ENCODE measurements at places on chromosomes 16 and 17.
A peak's percentile ranks its signal among the peaks of the same experiment; 100 is the strongest.

DNA sequence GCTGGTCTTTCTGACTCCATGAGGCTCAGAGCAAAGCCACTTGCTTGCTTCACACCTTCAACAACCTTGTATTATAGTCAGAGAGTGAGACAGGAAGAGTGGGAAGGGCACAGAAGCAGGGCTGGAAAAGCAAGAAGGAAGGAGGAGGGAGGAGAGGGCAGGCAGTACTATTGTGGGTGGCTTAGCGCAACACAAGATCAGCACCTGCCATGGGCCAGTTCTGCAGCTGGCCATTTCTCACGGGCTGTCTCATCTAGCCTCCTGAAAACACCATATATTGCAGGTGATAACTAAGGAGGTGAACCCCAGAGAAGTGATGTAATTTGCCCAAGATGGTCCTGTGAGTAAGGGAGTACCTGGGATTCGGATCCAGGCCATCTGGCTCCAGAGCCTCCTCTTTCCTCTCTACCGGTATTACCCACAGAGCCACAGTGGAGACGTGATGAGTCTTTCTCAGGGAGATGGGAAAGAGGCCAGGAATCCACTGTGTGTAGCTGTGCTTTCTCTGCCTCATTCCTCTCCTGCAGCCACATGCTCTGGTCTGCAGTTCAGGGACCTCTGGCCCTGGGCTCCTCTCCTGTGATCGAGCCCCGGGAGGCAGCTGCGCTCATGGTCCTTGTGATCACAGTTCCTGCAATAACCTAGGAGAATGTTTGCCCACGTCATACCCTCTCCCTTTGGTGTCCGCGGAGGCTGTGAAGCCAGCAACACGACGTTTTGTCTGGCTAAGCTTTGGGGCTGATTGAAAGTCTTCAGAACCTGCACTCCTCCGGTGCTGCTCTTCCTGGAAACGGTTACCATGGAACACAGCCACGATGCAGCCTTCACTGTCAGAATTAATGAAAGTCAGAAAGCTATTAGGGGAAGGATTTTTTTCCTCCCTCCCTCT, 178.1 kb upstream of the CCL2 start:
- DNase-seq: peak; percentile 30

DNA sequence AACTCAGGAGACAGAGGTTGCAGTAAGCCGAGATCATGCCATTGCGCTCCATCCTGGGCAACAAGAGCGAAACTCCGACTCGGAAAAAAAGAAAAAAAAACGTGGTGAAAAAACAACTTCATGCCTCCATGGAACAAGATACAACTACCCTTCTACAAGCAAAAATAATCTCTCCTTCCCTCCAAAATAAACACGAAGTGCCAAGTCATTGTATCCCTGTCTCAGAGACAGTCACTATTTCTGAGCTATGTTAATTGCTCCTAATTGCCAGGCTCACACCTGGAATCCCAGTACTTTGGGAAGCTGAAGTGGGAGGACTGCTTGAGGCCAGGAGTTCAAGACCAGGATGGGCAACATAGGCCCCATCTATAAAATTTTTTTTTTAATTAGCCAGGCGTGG, 19.0 kb upstream of the SLC16A5 start:
- no peak for DNase-seq

- no peak for DNase-seq
These were observed 50.9 kb downstream of the CYB561 start for GRCh38 chr17:63395075-63395805.

DNA sequence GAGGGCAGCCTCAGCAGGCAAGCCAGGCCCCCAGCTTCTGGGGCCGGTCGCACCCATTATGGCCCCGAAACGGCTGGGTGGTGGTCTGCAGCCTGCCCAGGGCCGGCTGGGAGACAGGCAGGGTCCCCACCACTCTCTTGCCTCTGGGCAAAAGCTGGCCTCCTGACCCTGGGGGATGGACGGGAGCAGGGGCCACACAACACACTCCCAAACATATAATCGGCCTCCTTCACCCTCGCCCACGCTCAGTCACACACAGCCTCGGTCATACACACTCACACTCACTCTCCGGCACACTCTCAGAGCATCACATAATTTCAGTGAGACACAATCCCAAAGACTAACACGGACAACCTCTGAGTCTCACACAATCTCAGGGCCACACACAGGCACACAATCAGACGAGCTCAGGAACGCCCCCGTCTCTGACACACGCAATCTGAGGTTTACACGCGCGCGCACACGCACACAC, 589 bp downstream of the PEMT start:
- no peak for DNase-seq

DNA sequence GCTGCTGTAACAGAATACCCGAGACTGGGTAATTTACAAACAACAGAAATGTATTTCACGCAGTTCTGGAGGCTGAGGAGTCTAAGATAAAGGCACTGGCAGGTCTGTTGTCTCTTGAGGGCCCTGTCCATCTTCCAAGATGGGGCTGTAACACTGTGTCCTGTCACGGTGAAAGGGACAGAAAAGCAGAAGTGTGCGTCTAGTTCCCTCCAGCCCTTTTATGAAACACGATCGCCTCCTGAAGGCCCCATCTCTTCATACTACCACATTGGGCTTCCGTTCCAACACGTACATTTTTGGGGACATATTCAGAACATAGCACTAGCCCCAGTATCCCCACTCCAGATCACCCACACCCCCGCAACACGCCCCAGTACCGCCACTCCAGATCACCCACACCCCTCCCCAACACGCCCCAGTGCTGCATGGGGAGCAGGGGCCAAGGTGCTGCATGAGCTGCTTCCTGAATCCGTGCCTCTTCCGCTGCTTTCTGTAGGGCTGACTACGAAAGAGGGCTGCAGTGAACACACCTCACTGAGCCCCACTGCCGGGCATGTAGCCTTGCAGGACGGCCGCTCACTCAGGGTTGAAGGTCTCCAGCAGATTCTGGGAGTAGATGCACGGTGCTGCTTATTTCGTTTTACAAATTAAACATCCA, 91.9 kb downstream of the RPTOR start:
- no peak for DNase-seq

DNA sequence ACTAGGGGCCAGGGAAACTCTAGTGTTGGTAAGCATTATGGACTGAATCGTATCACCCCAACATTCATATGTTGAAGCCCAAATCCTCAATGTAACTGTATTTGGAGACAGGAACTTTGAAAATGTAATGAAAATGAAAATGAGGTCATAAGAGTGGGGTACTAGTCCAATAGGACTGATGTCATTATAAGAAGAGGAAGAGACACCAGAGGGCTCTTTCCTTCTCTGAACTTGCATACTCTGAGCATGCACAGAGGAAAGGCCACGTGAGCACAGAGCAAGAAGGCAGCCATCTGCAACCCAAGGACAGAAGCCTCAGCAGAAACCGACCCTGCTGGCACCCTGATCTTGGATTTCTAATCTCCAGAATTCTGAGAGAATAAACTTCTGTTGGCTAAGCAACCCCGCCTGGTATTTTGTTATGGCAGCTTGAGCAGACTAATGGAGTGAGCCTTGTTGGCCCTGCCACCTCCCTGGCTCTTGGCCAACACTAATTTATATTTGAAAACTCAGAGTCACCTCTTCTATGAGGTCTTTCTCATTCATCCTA, 273.4 kb downstream of the NTN1 start:
- no peak for DNase-seq

- no peak for DNase-seq
These were observed 26.0 kb downstream of the C16orf74 start for GRCh38 chr16:85724936-85725335.

- DNase-seq: no peak
These were observed 70.4 kb upstream of the ASIC2 start for GRCh38 chr17:33363475-33363874.

GRCh38 chr17:67353929-67354574, 12.3 kb downstream of the PSMD12 start:
- no peak for DNase-seq

DNA sequence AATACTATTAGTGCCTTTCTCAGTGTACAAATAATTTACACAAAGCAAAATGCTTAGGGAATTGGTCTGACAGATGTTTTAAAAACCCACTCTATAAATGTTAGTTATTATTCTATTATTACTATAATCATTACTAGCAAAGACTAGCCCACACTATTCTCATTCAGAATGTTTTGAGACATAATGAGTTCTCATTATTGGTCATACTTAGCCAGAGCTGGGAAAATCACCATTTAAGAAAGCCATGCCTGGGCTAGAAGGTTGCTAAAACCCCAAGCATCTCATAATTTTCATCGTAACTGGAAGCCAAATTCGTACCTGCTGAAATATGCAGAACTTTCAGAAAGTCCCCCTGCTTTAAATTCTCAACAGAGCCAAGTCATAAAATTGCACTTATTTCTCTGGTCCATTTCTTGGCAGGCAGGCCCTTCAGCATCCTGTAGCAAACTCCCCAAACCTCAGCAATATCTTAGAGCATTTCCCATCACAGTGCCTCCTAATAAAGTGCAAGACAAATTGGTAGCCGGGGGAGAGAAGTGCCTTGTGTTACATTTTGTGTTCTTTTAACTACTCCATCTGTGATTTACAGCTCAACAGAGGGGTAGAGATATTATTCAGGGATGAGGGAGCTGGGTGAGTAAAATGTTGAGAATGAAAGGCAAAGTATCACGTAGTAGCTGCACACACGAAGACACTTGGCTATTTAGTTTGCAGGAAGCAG, 79.8 kb upstream of the ADAMTS18 start:
- DNase-seq: peak; percentile 10

DNA sequence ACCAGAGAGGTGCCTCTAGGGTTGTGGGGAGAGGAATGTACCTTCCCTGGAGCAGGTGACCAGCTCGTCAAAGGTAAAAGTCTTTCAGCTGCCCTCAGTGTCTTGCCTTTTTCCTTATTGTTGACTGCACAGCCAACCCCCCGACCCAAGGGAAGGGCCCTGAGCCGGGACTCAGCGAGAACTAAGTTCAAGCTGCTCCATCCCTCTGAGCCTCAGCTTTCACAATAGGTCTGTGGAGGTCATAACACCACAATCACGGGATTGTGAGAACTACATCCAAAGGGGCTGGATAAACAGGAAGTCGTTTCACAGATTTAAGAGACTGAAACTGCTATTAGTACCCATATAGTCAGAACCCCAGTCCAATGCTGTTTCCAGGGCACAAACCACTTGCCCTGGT, 2.6 kb upstream of the KRT36 start:
- DNase-seq: peak; percentile 19

DNA sequence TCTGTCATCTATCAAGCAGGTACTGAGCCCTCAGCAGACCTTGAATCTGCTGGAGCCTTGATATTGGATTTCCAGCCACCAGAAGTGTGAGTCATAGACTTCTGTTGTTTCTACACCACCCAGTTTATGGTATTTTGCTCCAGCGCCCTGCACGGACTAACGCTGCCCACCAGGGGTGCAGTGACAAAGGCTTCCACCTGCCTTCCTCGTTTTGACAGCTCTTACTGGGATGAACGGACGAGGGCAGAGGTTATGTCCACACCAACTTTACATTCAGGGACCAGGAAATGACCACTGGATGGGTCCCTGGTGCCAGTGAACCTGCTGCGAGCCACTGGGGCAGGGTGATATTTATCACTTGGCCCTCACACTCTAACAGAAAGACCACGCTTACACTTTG, 66.6 kb upstream of the CBX4 start:
- DNase-seq: no peak

DNA sequence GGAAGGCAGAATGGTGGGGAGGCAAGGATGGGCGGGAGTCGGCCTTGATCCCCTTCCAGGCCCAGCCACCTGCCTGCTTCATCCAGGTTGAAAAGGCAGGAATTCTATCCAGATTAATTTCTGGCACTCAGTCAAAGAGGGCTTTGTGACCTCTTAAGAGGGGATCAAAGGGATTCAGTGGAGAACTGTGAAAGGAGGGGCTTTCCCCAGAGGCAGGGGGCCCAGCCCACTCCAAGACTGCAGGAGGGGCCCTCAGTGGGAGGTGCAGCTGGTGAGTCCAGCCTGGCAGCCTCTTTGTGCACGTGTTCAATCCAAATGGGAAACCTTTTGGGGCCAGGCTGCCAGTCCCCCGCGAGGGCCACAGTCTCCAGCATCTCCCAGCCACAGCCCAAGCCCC, 148.5 kb upstream of the PLCG2 start:
- DNase-seq: no peak

GRCh38 chr17:22202702-22203101, 510.4 kb downstream of the KCNJ18 start:
- no peak for DNase-seq

DNA sequence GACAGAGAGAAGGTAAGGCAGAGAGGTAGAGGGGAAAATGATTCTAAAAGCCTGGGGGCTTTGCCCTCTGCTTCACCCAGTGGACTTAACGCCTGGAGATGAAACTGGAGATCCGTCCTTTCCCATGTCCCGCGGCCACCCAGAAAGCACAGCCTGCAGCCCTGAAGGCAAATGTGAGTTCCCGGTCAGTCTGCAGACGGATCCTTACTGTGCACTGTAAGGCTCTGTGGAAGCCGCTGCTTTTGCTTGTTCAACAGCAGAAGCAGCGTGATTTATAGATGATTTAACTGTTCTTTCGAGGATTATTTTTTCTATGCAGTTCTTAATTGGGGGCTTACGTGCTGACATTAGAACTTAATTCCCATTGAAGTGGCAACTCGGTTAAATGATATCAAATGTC, 290.4 kb downstream of the FOXL1 start:
- no peak for DNase-seq

DNA sequence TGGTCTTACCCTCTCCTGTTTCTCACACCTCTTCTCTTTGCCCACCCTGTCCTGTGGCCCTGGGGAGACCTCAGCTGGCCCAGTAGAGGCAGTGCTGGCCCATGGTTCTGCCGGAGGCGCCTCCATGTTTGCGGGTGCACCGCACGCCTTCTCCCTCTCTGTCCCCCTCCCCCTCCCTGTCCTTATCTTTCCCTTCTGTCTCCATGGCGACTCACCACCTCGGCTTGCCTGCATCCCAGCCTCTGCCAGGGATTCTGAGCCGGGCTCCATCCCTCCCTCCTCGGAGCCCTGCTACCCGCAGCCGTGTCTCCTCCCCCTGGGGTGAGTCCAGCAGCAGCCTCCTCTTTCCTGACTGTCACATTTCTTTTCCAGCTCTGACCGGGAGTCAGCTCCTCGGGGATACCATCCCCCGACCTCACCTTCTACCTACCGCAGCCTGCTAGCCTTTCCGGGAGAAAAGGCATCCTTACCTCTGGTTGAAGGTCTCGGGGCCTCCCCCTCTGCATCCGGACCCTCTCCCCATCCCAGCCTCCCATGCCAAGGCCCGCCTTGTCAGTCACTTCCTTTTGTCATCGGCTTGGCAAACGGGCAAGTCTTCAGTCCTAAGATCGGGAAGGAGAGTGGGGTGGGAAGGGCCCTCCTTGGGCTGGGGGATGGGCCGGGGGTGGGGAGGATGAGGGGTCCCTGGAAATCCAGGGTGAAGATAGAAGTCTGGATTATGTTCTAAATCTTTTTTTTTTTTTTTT, at the start of gene RNF112:
RNF112 (plus strand) TSS at position 358 of the 746 bp plus-strand sequence; CDS start at position 535, 177 bp downstream.
- DNase-seq: peak; percentile 78

GRCh38 chr17:56913353-56913866, 439 bp downstream of the TRIM25 start:
- no peak for DNase-seq

GRCh38 chr17:75535119-75535537, 9.6 kb downstream of the LLGL2 start:
- no peak for DNase-seq

- DNase-seq: no peak
These were observed 1.3 kb downstream of the B3GNT9 start for GRCh38 chr16:67149276-67150046.

- no peak for DNase-seq
These were observed 319.4 kb upstream of the SALL1 start for GRCh38 chr16:51470492-51470891.

GRCh38 chr16:47925811-47926460, 229.9 kb downstream of the ABCC12 start:
- DNase-seq: no peak

- no peak for DNase-seq
These were observed 303.7 kb downstream of the ZFHX3 start for GRCh38 chr16:72744076-72744793.

- DNase-seq: no peak
These were observed 241.1 kb downstream of the PRKCA start for GRCh38 chr17:66543526-66543925.

All from Ammon's horn (tissue), 1 donor.